ENCODE measurements at places on chromosomes 2 and 18. TPM values are rescaled to one million over a fixed set of nuclear protein-coding genes. Genes with fewer than 3 reads are reported as not detected.

The ACOXL gene
- not detected for total RNA-seq

The RGPD4 gene
- not detected for total RNA-seq

The GRP gene
- total RNA-seq: not detected

The EML6 gene
- 42.5 TPM for total RNA-seq

The ATP6V1C2 gene
- total RNA-seq: not detected

The SERPINB10 gene
- not detected for total RNA-seq

The OSBPL6 gene
- 42.6 TPM for total RNA-seq

The GLI2 gene
- 0.27 TPM for total RNA-seq

The SRSF7 gene
- total RNA-seq: 44.7 TPM

The HOXD13 gene
- not detected for total RNA-seq

DNA sequence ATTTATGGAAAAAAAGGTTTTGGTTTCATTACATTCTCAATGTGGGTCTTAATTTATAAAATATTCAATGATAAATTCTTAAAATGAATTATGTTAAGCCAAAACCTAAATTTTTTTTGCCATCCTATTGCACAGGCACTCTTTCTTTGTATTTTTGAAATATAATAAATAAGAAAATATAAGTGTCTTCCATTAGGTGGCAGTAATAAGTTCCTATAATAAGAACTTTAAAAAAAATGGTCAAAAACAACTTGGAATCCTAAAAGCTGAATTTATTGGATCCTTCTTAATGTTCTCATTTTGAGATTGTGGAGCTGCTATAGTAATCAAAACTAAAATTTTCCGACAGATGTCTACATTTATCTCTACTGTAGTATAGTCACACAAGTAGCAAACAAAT lies 5.7 kb downstream of the CALCRL start:
- no peak for DNase-seq

DNA sequence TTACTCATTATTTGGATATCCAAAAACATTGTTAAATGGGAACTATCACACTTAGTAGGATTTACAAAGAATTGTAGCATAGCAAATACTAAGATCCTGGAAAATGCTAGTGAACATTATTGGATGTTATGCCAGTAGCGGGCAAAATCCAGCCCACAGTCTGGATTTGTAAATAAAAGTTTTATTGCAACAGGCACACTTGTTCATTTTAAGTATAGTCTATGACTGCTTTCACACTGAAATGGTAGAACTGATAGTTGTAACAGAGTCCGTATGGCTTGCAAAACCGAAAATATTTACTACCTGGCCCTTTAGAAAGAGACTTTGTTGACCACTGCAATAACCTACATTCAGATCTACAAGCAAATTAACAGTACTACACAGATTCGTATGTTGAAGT lies 53.6 kb downstream of the ACVR1 start:
- DNase-seq: no peak

GRCh38 chr2:79882548-79882947 lies 369.7 kb downstream of the CTNNA2 start:
- DNase-seq: no peak

DNA sequence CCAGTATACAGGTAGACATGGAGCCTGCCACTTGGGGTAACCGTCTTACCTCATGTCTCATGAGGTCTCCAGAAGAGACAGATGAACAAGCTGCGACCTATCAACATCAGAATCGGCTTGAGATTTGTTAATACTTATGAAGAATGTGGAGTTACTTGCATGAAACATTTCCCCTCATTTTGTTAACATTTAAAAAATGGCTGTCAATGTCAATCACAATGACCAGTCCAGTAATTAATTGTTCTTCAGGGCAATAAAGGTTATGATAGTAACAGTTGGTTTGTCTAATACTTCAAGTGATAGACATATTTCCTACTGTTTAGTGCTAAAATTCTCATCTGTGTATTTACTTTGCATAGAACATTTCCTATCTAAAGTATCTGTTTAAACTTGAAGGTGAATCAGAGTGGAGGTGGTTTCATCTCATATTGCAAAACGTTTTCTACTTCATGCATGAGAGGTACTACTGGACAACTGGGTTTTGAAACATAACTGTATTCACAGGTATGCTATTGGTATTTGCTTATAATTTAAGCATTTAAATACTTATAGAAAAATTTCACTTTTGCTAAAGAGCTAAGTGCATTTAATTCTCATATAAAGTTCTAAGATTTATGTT lies 15.1 kb downstream of the SERTAD2 start:
- DNase-seq: no peak

GRCh38 chr2:65393743-65394422 lies 38.5 kb downstream of the SPRED2 start:
- no peak for DNase-seq

DNA sequence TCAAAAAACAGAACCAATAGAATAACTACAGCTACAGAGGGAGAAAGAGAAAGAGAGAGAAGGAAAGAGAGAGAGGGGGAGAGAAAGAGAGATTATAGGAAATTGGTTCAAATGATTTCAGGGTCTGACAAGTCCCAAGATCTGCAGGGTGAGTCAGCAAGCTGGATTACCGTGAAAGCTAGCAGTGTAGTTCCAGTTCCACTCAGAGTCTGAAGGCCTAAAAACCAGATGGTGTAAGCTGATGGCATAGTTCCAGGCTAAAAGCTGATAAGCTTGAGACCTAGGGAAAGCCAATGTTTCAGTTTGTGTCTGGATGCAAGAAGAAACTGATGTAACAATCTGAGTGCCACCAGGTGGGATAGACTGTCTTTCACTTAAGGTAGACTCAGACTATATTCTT lies 397.7 kb downstream of the TRIB2 start:
- DNase-seq: no peak

- DNase-seq: no peak
Observed at GRCh38 chr2:119425620-119426395, 5.8 kb upstream of the TMEM37 start.

DNA sequence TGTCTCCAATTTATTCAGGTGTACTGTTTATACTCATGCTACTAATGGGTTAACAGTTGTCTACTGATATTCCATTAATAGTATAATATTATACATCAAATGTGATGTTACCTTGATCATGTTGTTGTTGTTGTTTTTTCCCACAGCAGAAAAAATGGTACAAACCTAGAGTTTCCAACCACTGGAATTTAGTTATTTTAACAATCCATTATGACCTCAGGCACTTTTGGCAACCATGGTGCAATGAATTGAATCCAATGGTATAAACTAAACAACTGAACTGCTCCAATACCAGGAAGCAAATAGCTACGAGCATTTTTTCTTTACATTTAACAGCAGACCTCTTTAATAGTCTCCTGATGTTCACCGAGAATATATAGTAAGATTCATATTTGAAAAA lies 31.0 kb upstream of the C2orf66 start:
- DNase-seq: no peak

- no peak for DNase-seq
Observed at GRCh38 chr18:55751476-55751875, 163.5 kb upstream of the TCF4 start.

GRCh38 chr2:72973566-72974435 lies 56.5 kb downstream of the EMX1 start:
- no peak for DNase-seq

- no peak for DNase-seq
Observed at GRCh38 chr2:68915393-68915792, 37.3 kb downstream of the GKN2 start.

GRCh38 chr18:14974576-14974975 lies 226.6 kb downstream of the ANKRD30B start:
- no peak for DNase-seq

DNA sequence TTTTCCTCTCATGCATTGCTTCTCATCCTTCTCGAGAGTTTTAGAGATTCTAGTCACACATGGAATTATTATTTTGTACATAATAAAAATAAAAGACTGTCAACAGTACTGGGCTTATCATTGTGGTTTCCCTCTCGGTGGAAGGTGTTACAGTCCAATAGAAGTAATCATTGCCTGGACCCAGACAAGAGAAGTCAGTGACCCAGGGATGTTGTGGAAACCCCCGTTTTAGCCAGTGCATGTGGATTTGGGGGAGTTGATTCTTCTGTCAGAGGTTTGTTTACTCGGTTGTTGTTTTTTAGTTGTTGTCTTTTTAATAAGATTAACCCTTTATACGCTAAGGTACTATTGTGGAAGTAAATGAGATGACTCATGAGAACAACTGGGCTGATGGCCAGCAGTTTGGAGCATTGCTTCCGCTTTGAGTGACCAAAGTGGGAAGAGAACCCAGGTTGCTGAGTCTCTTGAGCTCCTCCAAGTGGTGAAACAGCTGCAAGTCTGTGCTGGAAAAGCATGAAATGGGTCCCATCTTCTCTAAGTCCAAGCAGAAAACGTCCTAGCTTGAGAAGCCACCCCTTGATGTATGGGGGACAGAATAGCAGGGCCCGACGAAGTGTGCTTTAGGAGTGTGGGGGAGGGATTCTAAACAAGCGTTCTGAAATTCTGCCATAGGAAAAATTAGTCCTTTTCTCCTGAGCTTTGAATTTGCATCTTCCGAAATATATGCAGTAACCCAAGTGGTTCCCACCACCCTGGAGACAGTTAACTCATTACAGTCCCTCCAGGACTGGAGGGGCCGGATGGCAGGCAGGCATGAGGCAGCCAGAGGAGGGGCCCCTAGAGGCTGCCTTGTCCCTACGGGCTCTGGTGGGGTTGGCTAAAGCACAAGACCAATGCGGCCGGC lies 61.8 kb upstream of the GPR45 start:
- DNase-seq: no peak

- no peak for DNase-seq
Observed at GRCh38 chr2:127195140-127196074, 24.7 kb downstream of the CYP27C1 start.

- no peak for DNase-seq
Observed at GRCh38 chr2:119109866-119110265, 48.7 kb downstream of the C1QL2 start.

DNA sequence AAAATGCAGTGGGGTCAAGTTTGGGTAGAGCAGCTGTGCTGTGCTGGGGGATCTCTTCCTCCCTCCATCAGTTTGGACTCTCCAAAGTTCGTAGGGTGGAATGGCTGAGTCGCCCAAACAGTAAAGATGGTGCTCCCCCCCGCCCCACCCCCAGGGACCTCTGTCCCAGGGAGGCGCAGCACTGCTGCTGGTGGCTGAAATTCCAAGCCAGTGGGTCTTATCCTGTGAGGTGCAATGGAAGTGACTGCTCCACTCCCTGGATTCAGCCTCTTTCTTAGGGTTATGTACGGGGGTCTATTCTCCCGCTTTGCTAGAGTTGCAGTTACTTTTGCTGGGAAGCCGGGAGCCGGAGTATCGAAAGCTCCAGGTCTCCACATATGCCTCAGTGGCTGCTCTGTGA lies 97.5 kb upstream of the CTAGE1 start:
- DNase-seq: no peak

- DNase-seq: no peak
Observed at GRCh38 chr2:105489168-105489878, 90.5 kb upstream of the FHL2 start.

GRCh38 chr2:181724662-181725061 lies 44.3 kb upstream of the NEUROD1 start:
- no peak for DNase-seq

GRCh38 chr2:159362816-159363251 lies 76.3 kb upstream of the WDSUB1 start:
- DNase-seq: no peak

- peak; percentile 38 for DNase-seq
Observed at GRCh38 chr2:12177455-12178288, 431.2 kb downstream of the LPIN1 start.

GRCh38 chr2:17803497-17803896 lies 12.8 kb upstream of the MSGN1 start:
- DNase-seq: no peak

DNA sequence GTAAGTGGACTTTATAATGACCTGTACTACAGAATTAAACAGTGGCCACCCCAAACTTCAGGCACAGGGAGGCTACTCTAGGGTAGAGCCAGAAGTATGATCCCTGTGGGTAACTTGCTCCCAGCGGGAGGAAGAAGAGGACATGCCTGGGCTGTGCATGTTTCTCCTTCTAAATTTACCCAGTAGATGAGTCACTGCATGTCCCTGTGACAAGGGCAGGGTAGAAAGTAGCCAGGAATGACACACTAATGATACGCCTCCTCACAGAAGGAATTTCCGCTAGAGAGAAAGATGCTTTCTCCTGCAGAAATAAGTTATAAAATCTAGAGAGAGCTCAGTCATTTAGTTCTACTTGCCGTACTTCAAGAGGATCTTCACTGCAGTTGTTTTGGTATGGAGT lies 7.5 kb downstream of the ACYP2 start:
- peak; percentile 67 for DNase-seq

GRCh38 chr2:23453836-23454460 lies 69.0 kb downstream of the KLHL29 start:
- no peak for DNase-seq

DNA sequence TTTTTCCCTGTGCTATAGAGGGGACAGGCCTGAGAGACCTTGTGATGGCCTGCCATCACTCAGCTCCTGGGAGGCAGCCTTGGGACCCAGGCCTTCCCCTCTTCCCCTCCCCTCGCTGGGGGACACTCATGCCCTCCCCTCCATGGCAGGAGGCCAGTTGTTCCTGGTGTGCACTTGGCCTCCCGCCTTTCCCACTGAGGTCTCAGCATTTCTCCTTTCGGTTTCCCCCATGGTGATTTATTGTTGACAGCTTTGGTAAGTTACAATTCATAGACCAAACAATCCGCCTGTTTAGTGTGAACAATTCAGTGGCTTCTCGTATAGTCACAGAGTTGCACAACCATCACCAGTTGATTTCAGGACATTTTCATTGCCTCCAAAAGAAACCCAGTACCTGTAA lies 10.2 kb upstream of the CNDP1 start:
- DNase-seq: no peak

DNA sequence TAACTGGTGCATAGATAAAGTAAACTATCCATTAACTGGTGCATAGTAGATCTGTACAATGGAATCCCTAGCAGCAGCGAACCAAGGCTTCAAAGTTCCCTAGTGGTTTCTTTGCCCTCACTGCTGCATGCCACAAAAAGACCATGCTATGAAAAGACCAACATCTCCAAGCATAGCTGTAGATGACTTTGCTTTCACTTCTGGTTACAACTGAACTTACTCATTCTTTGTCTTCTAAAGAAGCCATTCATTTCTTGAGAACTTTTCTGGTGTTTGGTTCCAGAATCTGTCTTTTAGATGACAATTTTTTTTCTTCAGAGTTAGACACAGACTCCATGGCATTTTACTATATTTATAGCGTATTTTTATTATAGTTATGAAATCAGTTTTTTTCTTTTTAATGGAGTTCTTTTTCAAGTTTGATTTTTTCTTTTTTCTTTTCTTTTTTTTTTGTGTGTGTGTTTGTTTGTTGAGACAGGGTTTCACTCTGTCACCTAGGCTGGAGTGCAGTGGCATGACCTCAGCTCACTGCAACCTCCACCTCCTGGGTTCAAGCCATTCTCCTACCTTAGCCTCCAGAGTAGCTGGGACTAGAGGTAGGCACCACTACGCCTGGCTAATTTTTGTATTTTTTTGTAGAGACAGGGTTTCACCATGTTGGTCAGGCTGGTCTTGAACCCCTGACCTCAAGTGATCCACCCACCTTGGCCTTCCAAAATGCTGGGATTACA lies 63.6 kb downstream of the SLC35F5 start:
- no peak for DNase-seq

DNA sequence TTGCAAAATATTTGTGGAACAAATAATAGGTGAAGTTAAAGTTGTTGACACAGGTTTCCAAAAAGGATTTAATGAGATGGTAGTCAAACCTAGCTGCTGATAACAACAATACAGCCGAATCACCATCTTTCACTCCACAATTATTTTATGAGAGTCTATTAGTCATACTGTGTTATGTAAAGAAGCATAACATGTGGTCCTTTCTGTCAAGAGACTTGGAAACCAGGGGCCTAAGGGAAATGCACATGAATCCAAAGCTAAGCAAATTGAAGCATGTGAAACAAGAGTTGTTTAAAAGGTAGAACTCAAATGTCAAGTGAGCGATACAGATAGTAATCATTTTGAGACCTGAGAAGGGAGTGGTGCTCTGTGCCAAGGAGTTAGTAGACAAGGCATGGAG lies 16.0 kb downstream of the CD28 start:
- no peak for DNase-seq
